ENCODE measurements at places on chromosomes 4 and X. TPM values are rescaled to one million over a fixed set of nuclear protein-coding genes. Genes with fewer than 3 reads are reported as not detected.

ART3 gene
- polyA plus RNA-seq, result 0.46 TPM

- no peak overlapping the region for H3K27ac ChIP-seq
- peaks cover 5% of the 10 kb centered on the region for H3K36me3 ChIP-seq
Measured at GRCh38 chr4:145885666-145886065, 53.0 kb downstream of the ZNF827 start.

GRCh38 chr4:73092868-73093267 is 23.4 kb upstream of the COX18 start:
- DNase-seq, result no peak
- H3K27me3 ChIP-seq, result no peaks in the 10 kb centered on the region
- H3K27ac ChIP-seq, result no peak overlapping the region
- H3K4me3 ChIP-seq, result no peak overlapping the region
- peaks cover 16% of the 10 kb centered on the region for H3K36me3 ChIP-seq

- no peak overlapping the region for H3K4me3 ChIP-seq
- H3K27me3 ChIP-seq, result no peaks in the 10 kb centered on the region
- no peak for DNase-seq
- H3K36me3 ChIP-seq, result no peaks in the 10 kb centered on the region
- H3K27ac ChIP-seq, result no peak overlapping the region
Measured at GRCh38 chr4:83660578-83660977, 124.7 kb downstream of the GPAT3 start.

DNA sequence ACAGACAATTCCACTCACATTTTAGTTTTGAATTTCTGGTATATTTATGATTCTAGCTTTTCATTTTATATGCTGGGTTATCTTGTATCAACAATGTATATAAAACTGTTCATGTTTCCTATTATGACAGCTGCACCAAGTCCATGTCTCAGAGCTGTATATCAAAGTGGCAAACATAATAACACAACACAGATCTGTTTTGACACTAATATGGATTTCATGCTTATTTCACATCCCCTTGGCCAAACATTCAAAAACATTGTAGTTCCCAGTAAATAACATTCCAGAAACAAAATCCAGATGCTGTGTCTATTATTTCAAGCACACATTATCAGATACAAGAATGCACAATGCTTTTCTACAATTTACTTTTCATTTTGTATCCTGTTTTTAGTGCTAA is 380.6 kb upstream of the MAGEB2 start:
- no peak for DNase-seq
- H3K4me1 ChIP-seq, result no peaks in the 10 kb centered on the region
- H3K36me3 ChIP-seq, result no peaks in the 10 kb centered on the region
